ENCODE measurements at places on chromosomes 2 and 18. TPM values are rescaled to one million over a fixed set of nuclear protein-coding genes. Genes with fewer than 3 reads are reported as not detected.

- no peak for DNase-seq
- no peak overlapping the region for H3K4me3 ChIP-seq
- H3K4me1 ChIP-seq = no peaks in the 10 kb centered on the region
Observed at GRCh38 chr2:146467425-146467824, 1377.4 kb upstream of the ACVR2A start.

- no peaks in the 10 kb centered on the region for H3K4me1 ChIP-seq
- H3K27ac ChIP-seq = no peak overlapping the region
- no peak for DNase-seq
- H3K4me3 ChIP-seq = no peak overlapping the region
- no peaks in the 10 kb centered on the region for H3K36me3 ChIP-seq
Observed at GRCh38 chr2:192060161-192060560, 134.6 kb downstream of the TMEFF2 start.

GRCh38 chr2:214410918-214411554 lies at the start of gene VWC2L:
Gene VWC2L, plus strand, starts transcription at chr2:214411054. Its CDS starts 3,140 bp downstream, at chr2:214414194.
- H3K27me3 ChIP-seq = peaks cover 2% of the 10 kb centered on the region
- H3K4me1 ChIP-seq = no peaks in the 10 kb centered on the region
- no peak for DNase-seq
- no peak within 1 kb of the TSS for H3K4me3 ChIP-seq

PTH2R gene
- total RNA-seq = not detected

- H3K4me1 ChIP-seq = peaks cover 6% of the 10 kb centered on the region
- no peaks in the 10 kb centered on the region for H3K27me3 ChIP-seq
- H3K36me3 ChIP-seq = no peaks in the 10 kb centered on the region
Observed at GRCh38 chr2:234558642-234559041, 61.8 kb upstream of the ARL4C start.

SIX2 gene
- not detected for total RNA-seq

All from T-cell (primary cell).